ENCODE measurements at places on chromosomes 2 and 18.

DNA sequence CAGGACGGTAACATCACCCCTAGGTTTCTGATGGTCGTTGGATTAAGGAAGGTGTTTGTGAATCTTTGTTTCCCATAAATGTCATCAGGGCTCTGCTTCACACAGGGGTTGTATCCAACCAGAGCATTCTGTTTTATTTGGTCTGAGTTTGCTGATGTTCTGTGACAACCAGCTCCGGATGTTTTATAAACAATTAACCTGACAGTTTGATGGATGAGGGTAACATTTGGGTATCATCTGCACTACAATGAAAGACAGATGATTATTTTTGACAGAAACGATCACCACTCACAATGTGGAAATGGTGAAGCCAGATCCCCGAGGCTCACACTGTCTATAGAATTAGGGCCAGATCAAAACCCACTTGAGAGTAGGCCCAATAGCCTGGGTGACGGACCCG is 107.1 kb downstream of the CDC42EP3 start:
- DNase-seq = no peak

DNA sequence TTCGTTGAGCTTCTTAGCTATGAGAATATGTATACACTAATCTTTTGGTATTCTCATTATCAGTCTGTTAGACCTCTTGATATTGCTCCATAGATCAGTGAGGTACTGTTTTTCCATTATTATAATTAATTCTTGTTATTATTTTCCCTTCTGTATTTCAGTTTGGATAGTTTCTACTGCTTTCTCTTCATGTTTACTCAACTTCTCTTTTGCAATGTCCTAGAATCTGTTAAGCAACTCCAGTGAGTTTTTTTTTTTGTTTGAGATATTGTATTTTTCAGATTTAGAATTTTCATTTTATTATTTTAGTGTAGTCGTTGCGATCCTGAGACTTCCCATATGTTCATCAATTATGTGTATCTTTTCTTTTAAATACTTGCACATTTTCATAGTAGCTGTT is 260.8 kb downstream of the SETBP1 start:
- no peak for DNase-seq

DNA sequence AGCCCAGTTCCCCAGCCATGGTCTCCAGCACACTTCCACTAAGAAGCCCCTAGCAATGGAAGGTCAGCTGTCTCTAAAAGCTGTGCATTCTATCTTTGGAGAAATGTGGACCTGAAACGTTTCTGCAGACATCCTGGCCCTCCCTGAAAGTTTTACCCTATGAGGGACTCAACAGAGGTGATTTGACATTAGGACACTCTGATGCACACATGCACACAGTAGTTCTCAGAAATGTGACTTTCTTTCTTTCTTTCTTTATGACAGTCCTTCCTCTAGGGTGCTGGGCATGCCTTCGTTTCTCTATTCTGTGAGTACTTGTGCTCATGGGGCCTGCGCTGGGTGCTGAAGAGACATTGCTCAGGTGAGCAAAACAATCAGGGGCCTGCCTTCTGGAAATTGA is 857.3 kb downstream of the RNF144A start:
- DNase-seq = no peak

DNA sequence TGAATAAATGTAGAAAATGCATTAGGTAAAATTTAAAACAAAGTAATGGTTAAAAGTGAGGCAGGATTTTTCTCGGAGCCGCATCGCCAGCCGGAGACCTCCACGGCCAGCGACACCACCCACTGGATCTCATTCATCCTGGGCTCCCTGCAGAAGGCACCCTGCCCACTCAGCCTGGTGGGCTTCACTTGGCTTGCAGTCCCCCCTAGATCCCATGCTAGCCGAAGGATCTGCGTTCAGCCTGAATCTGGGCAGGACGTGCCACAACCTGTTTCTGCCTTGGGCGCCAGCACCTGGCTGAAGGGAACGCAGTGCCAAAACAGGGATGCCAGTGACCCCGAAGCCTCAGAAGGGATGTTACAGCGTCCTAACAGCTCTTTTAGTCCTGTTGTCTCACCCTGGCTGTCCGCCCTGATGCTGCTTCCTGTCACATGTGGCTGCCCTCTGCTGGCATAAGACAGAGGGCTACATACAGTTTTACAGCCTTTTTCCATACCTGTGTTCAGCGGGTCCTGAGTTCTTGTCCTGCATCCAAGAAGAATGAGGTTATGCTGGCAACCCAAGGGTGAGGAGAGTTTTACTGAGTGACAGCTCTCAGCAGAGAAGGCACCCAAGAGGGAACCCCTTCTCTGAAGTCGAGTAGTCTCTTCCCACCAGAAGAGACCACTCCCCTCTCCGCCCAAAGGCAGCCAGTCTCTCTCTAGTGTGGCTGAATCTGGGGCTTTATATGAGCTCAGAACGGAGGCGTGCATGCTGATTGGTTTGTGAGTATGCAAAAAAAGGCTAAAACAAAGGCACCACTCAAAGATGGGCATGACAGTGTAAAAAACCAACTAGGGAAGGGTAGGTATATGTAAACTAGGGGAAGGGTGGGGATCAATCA is 173.1 kb upstream of the GYPC start:
- peak; percentile 20 for DNase-seq

GRCh38 chr2:11896386-11896785 is 150.0 kb downstream of the LPIN1 start:
- DNase-seq = no peak

Data from activated CD4-positive, alpha-beta T cell treated with anti-CD3 and anti-CD28 coated beads, Interleukin-2, amount 10 ng/mL, durations not matched to agents 7 days and 5 days (primary cell).